ENCODE measurements at places on chromosomes 6 and 20.

- no peak for DNase-seq
These were observed 135.6 kb downstream of the CARMIL1 start for GRCh38 chr6:25414755-25415154.

GRCh38 chr6:106820412-106820852 lies 154.1 kb downstream of the CD24 start:
- no peak for DNase-seq

GRCh38 chr6:71066153-71066552 lies 109.3 kb upstream of the B3GAT2 start:
- no peak for DNase-seq

DNA sequence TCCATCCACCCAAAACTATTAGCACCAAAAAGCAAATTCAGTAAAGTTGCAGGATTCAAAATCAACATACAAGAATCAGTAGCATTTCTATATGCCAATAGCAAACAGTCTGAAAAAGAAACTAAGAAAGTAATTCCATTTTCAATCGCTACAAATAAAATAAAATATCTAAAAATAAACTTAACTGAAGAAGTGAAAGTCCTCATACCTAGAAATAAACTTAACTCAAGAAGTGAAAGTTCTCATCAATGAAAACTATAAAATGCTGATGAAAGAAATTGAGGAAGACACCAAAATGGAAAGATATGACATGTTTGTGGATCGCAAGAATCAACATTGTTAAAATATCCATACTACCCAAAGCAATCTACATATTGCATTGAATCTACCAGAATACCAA lies 103.0 kb upstream of the ARID1B start:
- no peak for DNase-seq

GRCh38 chr6:111633822-111634221 lies 28.1 kb upstream of the TRAF3IP2 start:
- no peak for DNase-seq

DNA sequence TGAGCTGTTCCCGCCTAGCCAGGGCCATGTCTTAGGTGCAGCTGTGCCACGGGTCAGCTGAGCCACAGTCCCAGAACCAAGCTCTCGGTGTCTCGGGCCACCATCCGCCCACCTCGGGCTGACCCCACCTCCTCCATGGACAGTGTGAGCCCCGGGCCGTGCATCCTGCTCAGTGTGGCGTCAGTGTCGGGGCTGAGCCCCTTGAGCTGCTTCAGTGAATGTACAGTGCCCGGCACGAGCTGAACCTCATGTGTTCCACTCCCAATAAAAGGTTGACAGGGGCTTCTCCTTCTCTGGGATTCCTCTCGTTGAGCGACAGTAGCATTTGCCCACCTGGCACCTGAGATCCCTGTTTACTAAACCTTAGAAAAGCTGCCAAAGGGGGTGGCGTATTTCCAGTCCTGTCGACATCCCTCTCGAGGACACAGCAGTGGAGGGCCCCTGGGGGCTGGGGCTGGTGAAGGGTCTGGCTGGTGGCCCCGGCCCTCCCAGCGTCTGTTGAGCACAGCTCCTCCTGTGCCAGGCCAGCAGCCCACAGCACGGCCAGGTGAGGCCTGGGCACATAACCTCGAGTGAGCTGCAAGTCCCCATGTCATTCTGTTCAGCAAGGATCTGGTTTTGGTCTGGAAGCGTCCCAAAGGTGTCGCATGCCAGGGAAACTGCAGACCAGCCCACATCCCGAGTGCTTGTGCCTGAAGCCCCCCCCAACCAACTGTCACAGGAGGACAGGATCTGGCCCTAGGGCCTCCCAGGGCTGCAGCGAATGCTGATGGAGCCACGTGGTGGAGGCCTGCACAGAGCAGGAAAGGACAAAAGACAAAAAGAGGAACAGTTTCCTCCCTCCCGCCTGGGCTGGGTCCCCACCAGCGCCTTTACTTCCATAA lies 21.2 kb upstream of the PYGB start:
- no peak for DNase-seq

DNA sequence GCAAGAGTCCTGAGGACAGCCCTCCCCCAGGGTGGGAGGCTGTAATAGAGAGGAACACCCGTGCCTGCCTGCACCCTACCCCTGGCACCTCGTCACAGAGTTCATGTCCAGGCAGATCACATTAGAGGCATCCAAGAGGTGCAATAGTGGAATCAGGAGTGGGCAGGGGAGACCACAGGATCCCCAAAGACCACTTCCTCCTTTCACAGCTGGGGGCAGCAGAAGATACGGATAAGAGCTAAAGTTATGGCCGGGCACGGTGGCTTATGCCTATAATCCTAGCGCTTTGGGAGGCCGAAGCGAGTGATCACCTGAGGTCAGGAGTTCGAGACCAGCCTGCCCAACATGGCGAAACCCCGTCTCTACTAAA lies 1.5 kb upstream of the CAPN11 start:
- DNase-seq: no peak

DNA sequence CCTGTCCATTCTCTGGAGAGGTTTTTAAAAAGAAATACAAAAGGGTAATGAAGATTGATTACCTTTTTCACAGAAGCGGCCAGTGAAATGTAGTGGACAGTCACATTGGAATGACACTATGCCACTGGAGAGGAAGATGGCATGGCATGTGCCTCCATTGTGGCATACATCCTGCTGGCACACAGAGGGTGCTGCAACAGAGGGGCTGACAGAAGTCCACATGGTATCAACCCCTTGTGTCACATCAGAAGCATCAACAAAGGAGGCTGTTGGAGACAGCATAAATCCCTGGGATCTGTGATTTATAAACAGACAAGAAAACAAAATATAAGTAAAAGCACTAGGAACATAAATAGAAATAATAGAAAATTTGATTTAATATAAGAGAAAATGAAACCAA lies 594.9 kb downstream of the PHF3 start:
- DNase-seq: no peak

DNA sequence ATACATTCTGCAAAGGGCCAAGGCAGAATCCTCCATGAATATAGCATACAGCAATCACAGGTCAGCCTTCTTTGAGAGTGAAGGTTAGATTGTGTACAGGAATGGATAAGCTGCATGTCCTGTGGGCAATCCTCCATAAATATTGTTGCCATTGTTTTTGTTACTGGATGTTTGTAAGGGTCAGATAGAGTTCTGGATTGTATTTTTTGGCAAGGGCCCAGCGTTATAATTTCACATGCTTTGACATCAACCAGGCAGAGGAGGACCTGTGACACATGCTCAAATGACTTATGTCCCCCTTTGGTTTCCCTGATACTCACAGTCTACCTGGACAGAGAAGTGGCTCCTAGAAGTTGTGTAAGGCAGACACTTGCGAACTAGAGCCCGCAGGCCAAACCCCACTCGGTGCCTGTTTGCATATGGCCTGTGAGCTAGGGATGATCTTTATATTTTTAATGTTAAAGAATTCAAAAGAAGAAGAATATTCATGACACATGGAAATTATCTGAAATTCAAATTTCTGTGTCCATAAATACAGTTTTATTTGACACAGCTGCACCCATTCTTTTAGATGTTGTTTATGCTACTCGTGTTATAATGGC lies 5.4 kb downstream of the LY86 start:
- DNase-seq: no peak

- DNase-seq: no peak
These were observed 36.6 kb upstream of the HIVEP1 start for GRCh38 chr6:11975353-11975977.

DNA sequence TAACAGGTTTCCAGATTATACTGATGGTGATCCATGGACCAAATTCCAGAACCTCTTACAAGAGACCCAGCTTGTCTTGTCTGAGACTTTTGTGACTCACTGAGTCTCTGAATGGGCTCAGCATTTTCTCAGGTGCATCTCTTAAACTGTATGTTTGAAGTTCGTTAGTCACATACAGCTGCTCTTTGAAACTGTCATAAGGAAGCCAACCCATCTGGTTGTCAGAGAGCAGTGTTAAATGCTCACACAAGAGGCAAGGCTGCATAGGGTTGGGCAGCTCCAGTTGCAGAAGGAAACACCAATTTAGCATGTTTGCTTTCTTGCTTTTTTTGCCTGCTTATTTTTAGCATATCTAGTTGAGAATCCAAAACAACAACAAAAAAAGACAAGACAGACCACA lies 47.1 kb downstream of the TRIM27 start:
- no peak for DNase-seq

- no peak for DNase-seq
These were observed 3.6 kb downstream of the TOP1 start for GRCh38 chr20:41032271-41032670.

DNA sequence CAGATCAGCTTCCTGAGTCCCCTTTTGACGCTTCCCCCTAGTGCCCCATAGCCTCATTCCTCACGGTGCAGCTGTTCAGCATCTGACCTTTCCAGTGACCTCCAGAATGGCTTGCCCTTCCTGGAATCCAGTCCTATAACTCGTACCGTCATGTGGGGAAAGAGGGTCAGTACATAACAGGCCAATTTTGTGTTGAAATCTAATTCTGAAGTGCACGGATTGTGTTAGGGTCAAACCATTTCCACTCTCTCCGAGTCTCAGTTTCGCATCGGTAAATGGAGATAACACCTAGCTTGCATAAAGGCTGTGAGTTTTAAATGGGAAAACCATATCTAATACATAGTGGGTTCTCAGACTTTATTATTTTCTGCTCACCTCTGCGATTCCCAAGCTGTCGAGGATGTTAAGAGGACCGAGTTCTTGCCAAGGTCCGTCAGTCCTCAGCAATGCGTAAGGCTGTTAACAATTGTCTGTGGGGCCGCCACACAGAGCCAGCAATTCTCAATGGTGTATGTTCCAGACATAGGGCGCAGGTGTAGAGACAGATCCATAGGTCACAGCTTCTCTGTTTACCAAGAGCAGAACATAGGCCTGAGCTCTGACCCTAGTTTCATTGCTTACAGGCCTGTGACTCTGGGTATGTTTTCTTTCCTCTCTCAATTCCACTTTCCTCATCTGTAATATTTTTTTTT lies 45.5 kb upstream of the CCR6 start:
- no peak for DNase-seq

- DNase-seq: no peak
These were observed 177.1 kb upstream of the MAP3K7 start for GRCh38 chr6:90764001-90764400.

GRCh38 chr20:48069596-48069995 lies 284.3 kb upstream of the SULF2 start:
- DNase-seq: no peak

GRCh38 chr6:90021711-90022110 lies 127.4 kb downstream of the GJA10 start:
- DNase-seq: no peak

- no peak for DNase-seq
These were observed 46.9 kb downstream of the PCSK2 start for GRCh38 chr20:17273717-17274116.

GRCh38 chr6:46057792-46058191 lies 42.1 kb upstream of the CLIC5 start:
- no peak for DNase-seq

GRCh38 chr20:14997791-14998190 lies 660.4 kb upstream of the FLRT3 start:
- DNase-seq: no peak

- DNase-seq: no peak
These were observed 23.6 kb upstream of the EDN1 start for GRCh38 chr6:12266571-12266970.

GRCh38 chr6:3381233-3381921 lies 75.5 kb downstream of the SLC22A23 start:
- DNase-seq: no peak

- DNase-seq: no peak
These were observed 117.4 kb downstream of the FAXC start for GRCh38 chr6:99232056-99232455.

DNA sequence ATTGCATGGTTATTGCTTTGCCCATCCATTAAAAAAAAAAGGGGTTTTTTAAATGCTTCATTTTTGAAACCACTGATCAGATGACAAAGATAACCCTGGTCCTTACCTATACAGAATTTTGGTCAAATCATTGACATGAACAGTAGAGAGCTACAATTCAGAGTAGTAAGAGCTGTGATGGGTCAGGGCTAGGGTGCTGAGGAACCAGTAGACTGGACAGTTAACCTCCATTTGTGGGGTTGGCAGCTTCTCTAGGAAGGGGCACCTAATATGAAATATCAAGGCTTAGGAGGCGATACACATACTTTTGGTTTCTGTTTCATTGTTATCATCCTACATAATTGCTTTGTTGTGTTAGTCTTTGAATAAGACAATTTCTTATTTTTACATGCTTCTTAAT lies 55.1 kb downstream of the ORC3 start:
- DNase-seq: no peak

- DNase-seq: no peak
These were observed 162.7 kb downstream of the GRM4 start for GRCh38 chr6:33983109-33983716.

DNA sequence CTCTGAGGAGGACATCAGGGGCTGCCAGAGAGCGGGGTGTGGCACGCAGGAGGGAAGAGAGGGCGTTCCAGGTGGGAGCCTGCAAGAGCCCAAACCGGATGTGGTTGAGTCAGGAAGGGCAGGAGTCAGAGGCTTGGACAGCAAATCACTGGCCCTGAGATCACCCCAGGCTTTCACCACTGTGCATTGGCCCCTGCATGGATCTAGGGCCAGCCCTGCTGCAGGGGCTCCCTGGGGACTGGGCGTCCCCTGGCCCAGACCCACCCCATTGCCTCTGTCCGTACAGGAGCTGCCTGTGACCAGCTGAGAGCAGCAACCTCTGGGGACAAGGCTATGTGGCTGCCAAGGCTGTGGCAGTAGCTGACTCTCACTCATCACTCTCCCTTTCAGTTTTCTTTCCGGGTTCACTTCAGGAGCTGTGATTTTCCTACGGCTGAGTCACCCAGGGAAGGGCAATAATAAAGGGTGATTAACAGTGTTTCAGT lies 33.9 kb downstream of the KCNK17 start:
- DNase-seq: no peak

- peak; percentile 84 for DNase-seq
These were observed 33.0 kb downstream of the RREB1 start for GRCh38 chr6:7140631-7141378.

DNA sequence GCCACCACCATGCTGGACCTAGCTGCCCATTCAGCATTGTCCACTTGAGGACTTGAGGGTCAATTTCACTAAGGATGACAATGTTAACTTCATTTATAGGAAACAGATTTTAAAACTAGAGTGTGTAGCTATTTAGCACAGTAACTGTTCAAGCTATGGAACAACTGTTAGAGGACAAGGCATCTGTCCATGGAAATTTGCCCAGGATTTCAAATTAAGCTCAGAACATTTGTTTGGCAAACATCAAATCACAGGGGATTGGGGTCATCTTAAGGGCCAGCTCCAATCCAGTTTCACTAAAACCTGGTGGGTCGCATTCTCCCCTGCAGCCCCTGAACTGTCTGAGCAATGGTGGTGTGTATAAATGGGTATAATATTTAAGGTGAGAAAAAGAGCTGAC lies 35.1 kb downstream of the PM20D2 start:
- no peak for DNase-seq

DNA sequence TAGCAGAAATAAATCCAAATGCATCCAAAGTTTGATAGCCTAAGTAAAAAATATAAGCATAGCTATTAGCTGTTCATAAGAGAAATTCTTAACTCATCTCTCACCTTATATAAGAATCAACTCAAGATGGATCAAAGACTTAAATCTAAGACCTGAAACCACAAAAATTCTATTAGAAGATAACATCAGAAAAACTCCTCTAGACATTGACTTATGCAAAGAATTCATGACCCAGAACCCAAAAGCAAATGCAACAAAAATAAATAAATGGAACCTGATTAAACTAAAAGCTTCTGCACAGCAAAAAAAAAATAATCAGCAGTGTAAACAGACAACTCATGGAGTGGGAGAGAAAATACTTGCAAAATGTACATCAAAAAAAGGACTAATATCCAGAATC lies 184.3 kb downstream of the TFAP2A start:
- no peak for DNase-seq

GRCh38 chr20:63767456-63767855 lies 27.9 kb downstream of the SLC2A4RG start:
- no peak for DNase-seq
